WTC11 (cell line): ENCODE measurements at places on chromosomes 6 and 20. TPM values are rescaled to one million over a fixed set of nuclear protein-coding genes. Genes with fewer than 3 reads are reported as not detected.

The TMC2 gene
- not detected in 3 replicates for total RNA-seq

The SFTA2 gene
- 0.66 to 0.80 TPM in 2 of 3 replicates, not detected in the other for total RNA-seq

The GSTA3 gene
- not detected in 3 replicates for total RNA-seq

The NHSL1 gene
- 22.9 to 31.1 TPM (median 23.1 TPM) in 3 replicates for total RNA-seq

The PNPLA1 gene
- not detected in 3 replicates for total RNA-seq

The CRISP2 gene
- total RNA-seq: not detected in 3 replicates

The CFB gene
- 1.4 to 2.7 TPM (median 1.4 TPM) in 3 replicates for total RNA-seq

The EYS gene
- total RNA-seq: 0.18 TPM in 1 of 3 replicates, not detected in the others

The SLC17A1 gene
- total RNA-seq: not detected in 3 replicates

The NOTCH4 gene
- total RNA-seq: 2.4 to 2.6 TPM (median 2.6 TPM) in 3 replicates

The TAAR1 gene
- not detected in 3 replicates for total RNA-seq

The IL17A gene
- total RNA-seq: not detected in 3 replicates

The ADGB gene
- not detected in 3 replicates for total RNA-seq

The OTOR gene
- not detected in 3 replicates for total RNA-seq

The XKR7 gene
- 2.3 to 2.6 TPM (median 2.5 TPM) in 3 replicates for total RNA-seq

The ARMC12 gene
- total RNA-seq: 1.0 to 2.0 TPM (median 1.4 TPM) in 3 replicates

The GFOD1 gene
- 5.2 to 8.5 TPM (median 5.8 TPM) in 3 replicates for total RNA-seq

The MARCKS gene
- 95.1 to 128 TPM (median 126 TPM) in 3 replicates for total RNA-seq

The JPH2 gene
- total RNA-seq: 0.81 to 1.1 TPM (median 0.94 TPM) in 3 replicates

The DUSP15 gene
- 1.7 to 2.4 TPM (median 2.0 TPM) in 3 replicates for total RNA-seq

The FOXC1 gene
- total RNA-seq: 6.1 to 10.7 TPM (median 7.2 TPM) in 3 replicates

The SMPDL3A gene
- 2.0 to 2.8 TPM (median 2.1 TPM) in 3 replicates for total RNA-seq

The CDH26 gene
- 1.0 to 1.4 TPM (median 1.3 TPM) in 3 replicates for total RNA-seq

The GJA1 gene
- total RNA-seq: 546 to 700 TPM (median 682 TPM) in 3 replicates

The FGD2 gene
- 0.31 to 0.78 TPM (median 0.44 TPM) in 3 replicates for total RNA-seq

The SEL1L2 gene
- total RNA-seq: 0.37 TPM in 1 of 3 replicates, not detected in the others

The HLA-DPB1 gene
- total RNA-seq: 18.0 to 23.9 TPM (median 21.3 TPM) in 3 replicates
